ENCODE measurements at places on chromosomes 4 and X.

DNA sequence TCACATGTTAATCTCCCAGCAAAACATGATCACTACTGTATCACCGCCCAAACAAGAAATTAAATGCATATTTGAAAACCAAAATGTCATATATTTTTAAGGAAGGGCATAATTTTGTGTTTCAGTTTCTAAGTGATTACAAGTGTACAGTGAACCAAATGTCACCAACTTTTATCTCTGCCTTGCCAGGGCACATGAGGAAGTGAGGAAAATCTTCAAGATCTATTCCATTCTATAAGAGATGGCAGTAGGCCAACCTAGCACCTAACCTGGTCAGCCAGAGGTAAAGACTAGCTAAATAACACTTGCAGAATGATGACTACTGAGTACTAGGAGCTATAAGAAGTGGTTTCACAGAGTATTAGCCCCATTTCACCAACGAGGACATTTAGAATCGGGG lies 107.2 kb downstream of the ATP11C start:
- DNase-seq: no peak

DNA sequence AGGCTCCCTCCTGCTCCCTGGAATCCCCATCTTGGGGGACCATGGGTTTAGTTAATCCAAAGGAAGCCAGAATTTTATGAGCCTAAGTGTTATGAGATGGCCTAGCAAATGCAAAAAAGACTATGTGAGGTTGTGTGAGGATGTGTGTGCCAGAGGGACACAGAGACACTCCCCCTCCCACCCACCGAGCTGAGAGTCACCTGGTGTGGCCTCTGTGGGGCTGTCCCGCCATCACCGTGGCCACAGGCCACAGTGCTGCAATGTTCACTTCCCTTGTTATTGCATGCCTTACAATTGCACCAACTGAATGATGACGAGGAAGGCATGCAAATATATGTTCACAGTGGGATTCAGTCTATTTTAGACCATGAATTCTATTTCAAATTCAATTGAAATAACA lies 601 bp upstream of the FGFBP2 start:
- peak; percentile 44 for DNase-seq

DNA sequence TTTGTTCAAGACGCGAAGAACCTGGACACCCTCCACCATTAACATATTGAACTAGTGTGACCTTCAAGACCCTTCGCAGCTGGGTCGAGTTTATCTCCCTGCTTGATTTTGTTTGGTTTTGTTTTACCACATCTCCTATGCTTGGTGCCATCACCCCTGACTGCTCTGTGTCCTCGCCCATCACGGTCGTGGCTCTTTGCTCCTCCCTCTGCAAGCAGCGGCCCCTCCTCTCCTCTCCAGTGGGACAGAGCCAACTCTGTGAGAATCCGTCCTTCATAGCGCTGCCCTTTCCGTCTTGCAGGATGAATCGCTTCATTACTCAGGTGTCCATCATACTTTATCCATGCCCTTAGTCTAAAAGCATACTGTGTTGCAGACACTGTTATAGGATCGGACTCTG lies 9.1 kb upstream of the FAM149A start:
- no peak for DNase-seq

DNA sequence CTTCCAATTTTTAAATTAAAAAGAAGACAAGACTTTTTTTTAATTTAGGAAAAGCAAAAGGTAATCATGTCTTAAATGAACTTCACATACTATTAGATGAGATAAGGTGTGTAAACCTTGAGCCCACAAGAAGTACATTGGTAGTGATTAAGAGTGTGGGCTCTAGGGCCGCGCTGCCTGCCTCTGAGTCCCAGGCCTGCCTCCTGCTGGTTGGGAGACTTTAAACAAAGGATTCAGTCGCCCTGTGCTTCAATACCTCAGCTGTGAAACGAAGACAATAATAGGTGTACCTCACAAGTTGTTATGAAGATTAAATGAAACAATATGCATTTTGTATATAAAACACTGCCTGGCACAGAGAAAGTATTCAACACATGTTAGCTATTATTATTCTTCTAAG lies 95.9 kb upstream of the MYOZ2 start:
- no peak for DNase-seq

DNA sequence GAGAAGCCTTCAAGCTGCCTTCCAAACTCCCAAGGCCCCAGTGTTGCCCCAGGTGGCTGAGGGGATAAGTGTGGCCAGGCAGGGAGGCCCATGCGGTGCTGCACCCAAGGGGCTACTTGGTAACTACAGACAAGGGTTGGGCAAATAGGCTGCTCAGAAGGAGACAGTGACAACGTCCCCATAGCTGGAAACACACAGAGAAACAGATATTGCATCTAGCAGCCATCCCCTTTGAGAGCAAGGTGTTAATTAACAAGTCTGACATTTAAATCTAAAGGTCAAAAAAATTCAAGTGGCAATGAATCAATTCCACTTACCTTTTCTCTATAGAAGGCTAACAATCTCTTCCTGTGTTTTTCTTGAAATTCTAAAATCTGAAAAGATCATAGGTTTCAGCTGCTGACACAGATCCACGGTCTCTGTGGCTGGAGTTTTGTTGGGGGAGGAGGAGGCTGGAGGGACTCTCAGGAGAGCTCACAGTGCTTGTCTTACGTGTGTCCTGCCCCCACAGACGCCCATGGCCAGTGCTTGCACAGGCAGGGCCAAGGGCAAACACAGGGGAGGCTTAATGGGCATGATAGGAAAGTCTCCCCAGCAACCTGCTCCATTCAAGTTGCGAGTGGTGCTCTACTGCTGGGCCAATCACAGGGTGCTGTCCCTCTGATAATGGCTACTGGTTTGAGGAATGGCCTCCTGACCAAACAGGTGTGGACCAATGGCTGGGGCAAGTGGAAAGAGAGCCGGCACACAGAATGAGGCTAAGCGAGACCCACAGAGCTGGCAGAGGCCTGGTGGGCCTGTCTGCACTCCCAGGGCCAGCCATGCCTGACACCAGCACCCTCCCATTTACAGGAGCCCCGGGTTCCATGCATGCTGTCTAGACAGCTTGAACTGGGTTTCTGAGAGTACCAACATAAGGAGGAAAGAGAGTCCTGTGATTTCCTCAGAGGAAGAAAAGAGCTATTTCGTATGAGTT lies 22.6 kb downstream of the RNF212 start:
- DNase-seq: no peak

DNA sequence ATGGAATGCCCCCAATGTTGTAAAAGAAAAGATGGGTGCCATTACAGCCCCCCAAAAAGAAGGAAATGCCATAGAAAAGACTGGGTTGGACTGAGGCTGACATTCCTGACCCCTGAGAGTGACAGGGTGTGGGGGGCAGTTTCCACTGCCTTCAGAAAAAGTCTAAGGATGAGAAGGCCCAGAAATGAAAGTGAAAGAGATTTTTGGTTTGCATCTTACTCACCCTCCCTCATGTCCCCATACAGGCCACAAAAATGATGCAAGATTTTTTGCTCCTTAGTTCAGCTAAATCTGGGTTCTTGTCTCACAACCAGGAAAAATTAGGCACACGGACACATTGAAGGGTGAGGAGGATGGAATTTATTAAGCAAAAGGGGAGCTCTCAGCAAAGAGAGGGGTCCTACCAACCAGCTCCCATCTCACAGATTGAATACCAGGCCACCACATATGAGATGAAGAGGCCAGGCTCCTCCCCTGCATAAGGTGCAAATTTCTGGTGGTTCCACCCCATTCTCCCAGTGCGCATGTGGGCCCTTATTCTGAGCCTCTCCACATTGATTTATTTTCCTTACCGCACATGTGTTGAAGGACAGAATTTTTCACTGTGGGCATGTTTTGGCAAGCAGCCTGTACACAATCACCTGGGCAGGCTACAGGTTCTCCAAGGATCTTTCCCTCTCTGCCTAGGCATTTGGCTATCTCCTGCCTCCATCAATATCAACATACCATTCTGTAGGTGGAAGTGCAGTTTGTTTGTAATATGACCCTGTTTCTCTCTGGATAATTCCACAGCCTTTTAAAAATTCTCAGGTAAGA lies 18.8 kb downstream of the PPP4R3C start:
- DNase-seq: no peak

DNA sequence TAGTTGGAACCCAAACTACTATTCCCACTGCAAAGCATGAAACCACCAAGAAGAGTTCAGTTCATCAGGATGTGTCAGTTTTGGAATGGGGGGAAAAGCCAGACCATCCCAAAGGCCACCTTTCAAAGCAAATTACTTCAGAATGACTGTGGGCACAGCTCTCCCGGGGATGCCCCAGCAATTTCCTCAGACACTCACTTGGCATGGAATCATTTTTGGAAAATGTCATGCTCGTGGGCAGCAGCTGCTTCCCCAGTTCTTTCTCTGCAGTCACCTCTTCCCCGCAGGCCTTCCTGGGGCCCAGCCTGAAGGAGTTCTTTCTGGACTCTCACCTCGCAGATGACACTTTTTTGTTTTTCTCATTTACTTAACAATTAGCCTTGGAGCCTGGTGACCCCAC lies 350.3 kb downstream of the NR3C2 start:
- DNase-seq: no peak

DNA sequence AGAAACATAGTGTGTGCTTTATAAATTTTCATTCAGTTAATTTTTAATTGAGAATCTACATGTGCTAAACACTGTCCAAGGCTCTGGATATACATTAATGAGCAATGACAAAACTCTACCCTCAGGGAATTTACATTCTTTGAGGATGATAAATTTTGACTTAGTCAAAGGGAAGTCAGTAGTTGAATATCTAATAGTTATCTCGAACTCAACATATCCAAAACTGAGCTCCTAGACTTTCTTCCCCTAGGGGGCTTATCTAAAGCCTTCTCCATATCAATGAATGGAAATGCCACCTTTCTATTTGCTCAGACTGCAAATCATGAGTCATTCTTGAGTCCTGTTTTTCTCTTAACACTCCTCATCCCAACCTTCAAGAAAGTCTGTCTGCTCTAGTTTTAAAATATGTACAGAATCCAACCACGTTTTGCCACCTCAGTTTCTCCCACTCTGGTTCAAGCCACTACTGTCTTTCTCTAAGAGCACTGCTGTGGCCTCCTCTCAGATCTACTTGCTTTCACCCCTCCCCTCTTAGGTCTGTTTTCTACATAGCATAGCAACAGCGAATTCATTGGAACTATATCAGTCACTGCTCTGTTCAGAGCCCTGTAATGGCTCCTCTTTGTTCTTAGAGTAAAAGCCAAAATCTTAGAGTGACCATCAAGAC lies 9.5 kb downstream of the PARM1 start:
- no peak for DNase-seq

- DNase-seq: no peak
Measured at GRCh38 chr4:182764642-182765041, 152.5 kb downstream of the DCTD start.

GRCh38 chr4:73922766-73923630 lies 53.8 kb downstream of the CXCL1 start:
- no peak for DNase-seq

- no peak for DNase-seq
Measured at GRCh38 chrX:31138124-31138523, 66.3 kb upstream of the FTHL17 start.

- no peak for DNase-seq
Measured at GRCh38 chr4:83074086-83074704, 39.2 kb downstream of the COPS4 start.

GRCh38 chr4:96786306-96786705 lies 946.4 kb downstream of the PDHA2 start:
- DNase-seq: no peak

GRCh38 chr4:89538886-89539285 lies 231.3 kb upstream of the GPRIN3 start:
- DNase-seq: no peak

DNA sequence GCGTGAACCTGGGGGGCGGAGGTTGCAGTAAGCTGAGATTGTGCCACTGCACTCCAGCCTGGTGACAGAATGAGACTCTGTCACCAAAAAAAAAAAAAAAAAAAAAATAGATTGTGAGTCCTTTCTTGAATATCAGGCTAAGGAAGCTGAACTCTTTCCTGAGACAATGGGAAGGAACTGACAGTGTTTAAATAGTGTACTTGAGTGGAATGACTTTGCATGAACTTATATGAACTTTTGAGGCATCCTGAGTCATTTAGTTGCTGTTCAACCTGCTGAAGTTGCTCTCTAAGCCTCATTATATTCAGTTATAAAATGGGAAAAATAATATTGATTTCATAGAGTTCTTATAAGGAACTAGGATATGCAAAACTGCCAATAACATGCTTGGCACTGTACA lies 79.3 kb upstream of the LIMCH1 start:
- DNase-seq: no peak

- DNase-seq: no peak
Measured at GRCh38 chr4:37438564-37439279, 194.2 kb downstream of the NWD2 start.

- DNase-seq: no peak
Measured at GRCh38 chrX:2552621-2553201, 51.9 kb upstream of the DHRSX start.

DNA sequence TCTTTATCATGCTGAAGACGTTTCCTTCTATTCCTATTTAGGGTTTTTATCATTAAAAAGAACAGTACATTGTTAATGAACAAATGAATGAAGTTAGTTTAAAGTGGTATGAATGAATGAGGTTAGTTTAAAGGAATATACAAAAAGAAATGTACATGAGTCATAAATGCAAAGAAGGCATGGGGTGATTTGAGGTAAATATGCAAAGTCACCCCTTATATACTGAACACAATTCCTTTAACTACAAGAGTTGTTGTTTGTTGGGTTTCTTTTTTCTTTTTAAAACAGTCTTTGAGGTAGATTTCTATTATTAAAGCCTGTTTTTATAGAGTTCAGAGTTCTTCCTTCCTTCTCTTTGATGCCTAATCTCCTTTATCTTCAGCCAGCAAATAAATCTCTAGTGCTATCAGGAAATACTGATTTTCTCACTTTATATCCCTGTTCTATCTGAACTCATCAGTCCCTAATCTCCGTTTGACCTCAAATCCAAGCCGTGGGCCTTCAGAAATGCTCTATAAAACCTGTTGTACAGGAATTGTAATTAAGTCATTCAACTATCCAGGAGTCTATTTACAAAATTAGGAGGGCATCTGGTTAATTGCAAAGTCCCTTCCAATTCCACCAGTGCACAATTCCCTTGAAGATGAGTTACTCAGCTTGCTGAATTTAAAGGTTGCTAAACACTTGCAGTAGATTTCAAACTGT lies 31.6 kb upstream of the ABCG2 start:
- no peak for DNase-seq

DNA sequence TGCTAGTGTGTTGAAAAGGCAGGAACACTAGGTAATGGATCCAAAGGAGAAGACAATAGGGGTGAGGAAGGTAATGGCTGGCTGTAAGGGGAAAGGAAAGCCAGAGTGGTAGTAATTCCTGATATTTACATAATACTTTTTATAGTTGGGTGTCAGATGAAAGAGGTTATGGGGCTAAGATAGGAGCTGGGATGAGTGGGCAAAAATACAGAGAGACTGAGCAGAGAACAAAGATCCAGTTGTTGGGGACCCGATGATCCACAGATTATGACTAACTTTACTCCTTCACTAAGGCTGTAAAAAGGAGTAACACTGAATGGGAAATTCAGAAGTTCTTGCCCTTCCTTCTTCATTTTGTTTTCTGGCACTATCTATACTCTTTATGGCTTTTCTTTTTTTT lies 138.2 kb downstream of the KLHL13 start:
- no peak for DNase-seq

- DNase-seq: no peak
Measured at GRCh38 chrX:29295987-29296680, 708.9 kb downstream of the IL1RAPL1 start.

- no peak for DNase-seq
Measured at GRCh38 chr4:56464581-56464980, 2.8 kb upstream of the SRP72 start.

- no peak for DNase-seq
Measured at GRCh38 chr4:4585012-4585670, 43.3 kb upstream of the STX18 start.

Data from activated CD4-positive, CD25-positive, alpha-beta regulatory T cell treated with anti-CD3 and anti-CD28 coated beads, Interleukin-2, amount 50 U/mL, for 72 hours (primary cell).